ENCODE measurements at places on chromosomes 7 and 10.

GRCh38 chr7:1920881-1921280 lies 250.8 kb downstream of the ELFN1 start:
- no peak for DNase-seq

DNA sequence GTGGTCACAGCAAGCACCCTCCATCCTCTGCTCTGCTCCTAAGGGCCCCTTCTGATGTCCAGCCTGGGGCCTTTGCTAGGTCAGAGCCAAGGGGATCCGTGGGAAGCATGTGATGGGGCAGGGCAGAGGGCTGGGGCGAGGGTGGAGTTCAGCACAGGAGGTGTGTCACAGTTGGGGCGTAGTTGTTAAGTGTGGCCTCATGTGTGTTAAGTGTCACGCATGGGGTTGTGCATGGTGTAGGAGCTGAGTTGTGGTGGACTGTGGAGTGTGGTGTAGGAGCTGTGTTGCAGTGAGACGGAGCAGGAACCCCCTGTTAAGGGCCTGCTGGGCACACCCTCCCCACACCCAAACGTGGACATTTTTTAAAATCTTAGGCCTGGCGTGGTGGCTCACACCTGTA lies 248.0 kb downstream of the USP6NL start:
- DNase-seq: no peak

DNA sequence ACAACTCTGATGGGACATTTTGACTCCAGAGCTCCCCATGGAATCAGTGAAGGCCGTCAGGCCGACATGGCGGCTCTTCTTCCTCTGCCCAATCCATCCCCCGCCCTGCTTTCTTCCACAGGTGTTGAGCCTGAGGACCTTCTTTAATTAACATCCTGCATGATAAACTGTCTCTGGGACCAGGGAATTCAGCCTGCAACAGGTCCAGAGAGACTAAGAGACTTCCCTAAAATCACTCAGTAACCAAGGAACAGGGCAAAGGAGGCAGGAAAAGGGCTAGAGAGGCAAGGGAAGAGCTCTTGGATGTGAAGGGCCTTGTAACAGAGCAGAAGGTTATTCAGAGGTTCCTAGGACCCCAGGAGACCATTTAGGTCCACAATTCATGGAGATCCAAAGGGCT lies 6.0 kb upstream of the PDLIM1 start:
- no peak for DNase-seq

GRCh38 chr10:85621562-85621961 lies 745.0 kb downstream of the GRID1 start:
- DNase-seq: no peak

DNA sequence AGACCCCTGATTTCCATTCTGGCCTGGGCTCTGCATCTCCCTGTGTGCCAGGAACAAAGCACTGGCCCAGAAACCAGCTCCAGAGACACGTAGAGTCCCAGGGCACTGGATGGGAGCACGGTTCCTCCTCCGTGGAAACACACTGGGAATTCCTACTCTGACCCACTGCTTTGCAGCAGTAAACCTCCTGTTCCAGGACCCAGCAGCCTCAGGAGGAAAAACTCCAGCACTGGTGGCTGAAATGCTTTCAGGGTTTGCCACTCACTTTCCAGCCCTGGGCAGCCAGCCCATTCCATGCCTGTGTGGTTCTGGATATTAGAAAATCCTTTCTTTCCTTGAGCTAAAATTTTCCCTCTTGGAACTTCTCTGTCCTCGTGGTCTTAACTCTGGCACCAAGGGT lies 58.0 kb downstream of the FAM171A1 start:
- no peak for DNase-seq
